Activated CD4-positive, alpha-beta memory T cell treated with anti-CD3 and anti-CD28 coated beads for 36 hours (primary cell): ENCODE measurements at places on chromosomes 16 and 17. TPM values are rescaled to one million over a fixed set of nuclear protein-coding genes. Genes with fewer than 3 reads are reported as not detected.

DNA sequence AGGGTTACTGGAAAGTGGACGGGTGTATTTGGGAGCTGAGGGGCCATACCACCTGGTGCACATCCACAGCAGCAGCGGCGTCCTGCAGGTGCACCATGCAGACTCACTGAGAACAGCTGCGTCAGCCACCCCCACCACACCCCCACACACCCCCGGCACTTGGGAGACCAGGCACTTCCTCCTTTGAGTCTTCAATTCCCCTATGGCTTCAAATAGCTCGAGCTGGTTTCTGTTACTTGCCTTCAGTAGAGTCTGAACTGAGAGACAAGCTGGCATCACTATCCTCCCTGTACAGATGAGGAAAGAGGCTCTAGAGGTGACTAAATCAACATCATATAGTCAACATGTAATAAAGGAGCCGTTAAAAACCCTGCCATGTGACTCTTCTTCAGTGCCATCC is 15.4 kb downstream of the CUEDC1 start:
- peak; percentile 41 for DNase-seq
- H3K36me3 ChIP-seq: no peaks in the 10 kb centered on the region
- H3K4me1 ChIP-seq: peaks cover 19% of the 10 kb centered on the region
- no peak overlapping the region for H3K27ac ChIP-seq
- H3K4me3 ChIP-seq: no peak overlapping the region

DNA sequence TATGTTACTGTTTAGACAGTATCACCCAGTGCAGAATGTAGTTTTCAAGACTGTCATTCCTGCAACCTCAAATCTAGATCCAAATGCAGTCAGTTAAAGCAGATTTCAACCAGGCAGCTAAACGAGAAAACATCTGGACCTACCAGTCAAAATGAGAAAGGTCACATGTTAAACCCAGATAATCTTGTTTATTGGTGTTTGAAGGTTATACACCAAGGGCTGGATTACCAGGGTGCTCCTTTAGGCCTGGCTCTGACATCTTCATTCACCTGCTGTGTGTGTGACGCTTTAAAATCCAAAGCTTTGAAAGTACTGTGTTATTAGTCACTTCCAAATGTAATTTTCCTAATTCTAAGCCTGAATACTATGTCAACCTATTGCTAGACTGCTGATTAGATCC is 54.9 kb downstream of the IKZF3 start:
- no peak overlapping the region for H3K4me3 ChIP-seq
- no peak for DNase-seq
- no peaks in the 10 kb centered on the region for H3K27me3 ChIP-seq
- peaks cover 70% of the 10 kb centered on the region for H3K4me1 ChIP-seq
- H3K36me3 ChIP-seq: peaks cover 25% of the 10 kb centered on the region
- no peak overlapping the region for H3K27ac ChIP-seq

DNA sequence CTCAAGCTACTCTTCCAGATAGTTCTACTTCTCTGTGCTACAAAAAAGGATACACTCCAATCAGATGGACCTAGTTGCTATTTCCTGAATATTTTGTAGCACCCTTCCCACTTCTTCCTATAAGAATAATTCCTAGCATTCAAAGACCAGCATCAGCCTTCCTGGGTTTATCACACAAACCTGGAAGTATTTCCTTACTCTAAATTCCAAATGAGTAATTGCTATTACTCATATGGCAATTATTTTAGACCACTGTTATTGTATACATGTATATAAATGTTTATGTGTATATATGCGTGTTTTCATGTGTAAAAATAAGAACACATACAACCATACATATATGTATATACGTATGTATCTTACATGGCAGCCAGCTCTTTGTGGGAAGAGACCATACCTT is 130.6 kb downstream of the MYO1D start:
- no peak overlapping the region for H3K27ac ChIP-seq
- H3K4me1 ChIP-seq: no peaks in the 10 kb centered on the region
- H3K27me3 ChIP-seq: no peaks in the 10 kb centered on the region
- H3K4me3 ChIP-seq: no peak overlapping the region

DNA sequence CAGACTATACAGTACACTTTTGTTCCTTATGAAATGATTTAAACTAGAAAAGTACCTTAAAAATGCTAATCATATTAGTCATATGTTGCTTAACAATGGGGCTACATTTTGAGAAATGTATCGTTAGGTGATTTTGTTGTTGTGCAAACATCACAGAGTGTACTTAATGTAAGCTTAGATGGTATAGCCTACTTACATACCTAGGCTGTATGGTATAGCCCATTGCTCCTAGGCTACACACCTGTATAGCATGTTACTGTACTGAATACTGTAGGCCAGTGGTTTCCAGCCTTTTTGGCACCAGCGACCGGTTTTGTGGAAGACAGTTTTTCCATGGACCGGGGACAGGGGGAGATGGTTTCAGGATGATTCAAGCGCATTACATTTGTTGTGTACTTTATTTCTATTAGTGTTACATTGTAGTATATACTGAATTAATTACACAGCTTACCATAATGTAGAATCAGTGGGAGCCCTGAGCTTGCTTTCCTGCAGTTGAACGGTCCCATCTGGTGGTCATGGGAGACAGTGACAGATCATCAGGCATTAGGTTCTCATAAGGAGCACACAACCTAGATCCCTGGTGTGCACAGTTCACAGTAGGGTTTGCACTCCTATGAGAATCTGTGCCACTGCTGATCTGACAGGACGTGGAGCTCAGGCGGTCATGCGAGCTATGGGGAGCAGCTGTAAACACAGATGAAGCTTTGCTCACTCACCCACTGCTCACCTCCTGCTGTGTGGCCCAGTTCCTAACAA is 35.0 kb upstream of the MRC2 start:
- H3K4me1 ChIP-seq: no peaks in the 10 kb centered on the region
- no peak for DNase-seq
- H3K36me3 ChIP-seq: peaks cover 30% of the 10 kb centered on the region

DNA sequence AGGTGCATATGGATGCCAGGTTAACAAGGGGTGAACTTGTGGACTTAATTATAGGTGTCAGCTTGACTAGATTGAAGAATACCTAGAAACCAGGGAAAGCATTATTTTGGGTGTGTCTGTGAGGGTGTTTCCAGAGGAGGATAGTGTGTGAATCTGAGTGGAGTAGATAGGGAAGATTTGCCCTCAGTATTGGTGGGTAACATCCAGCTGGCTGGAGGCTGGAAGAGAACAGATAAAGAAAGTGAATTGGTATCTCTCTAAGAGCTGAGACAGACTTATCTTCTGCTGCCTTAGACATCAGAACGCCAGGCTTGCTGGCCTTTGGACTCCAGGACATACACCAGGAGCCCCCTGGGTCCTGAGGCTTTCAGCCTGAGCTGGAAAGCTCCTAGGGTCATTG is 75.2 kb downstream of the CDRT15 start:
- H3K4me3 ChIP-seq: no peak overlapping the region
- no peak for DNase-seq
- H3K36me3 ChIP-seq: peaks cover 10% of the 10 kb centered on the region
- H3K27ac ChIP-seq: no peak overlapping the region

The FOXL1 gene
- total RNA-seq: not detected

DNA sequence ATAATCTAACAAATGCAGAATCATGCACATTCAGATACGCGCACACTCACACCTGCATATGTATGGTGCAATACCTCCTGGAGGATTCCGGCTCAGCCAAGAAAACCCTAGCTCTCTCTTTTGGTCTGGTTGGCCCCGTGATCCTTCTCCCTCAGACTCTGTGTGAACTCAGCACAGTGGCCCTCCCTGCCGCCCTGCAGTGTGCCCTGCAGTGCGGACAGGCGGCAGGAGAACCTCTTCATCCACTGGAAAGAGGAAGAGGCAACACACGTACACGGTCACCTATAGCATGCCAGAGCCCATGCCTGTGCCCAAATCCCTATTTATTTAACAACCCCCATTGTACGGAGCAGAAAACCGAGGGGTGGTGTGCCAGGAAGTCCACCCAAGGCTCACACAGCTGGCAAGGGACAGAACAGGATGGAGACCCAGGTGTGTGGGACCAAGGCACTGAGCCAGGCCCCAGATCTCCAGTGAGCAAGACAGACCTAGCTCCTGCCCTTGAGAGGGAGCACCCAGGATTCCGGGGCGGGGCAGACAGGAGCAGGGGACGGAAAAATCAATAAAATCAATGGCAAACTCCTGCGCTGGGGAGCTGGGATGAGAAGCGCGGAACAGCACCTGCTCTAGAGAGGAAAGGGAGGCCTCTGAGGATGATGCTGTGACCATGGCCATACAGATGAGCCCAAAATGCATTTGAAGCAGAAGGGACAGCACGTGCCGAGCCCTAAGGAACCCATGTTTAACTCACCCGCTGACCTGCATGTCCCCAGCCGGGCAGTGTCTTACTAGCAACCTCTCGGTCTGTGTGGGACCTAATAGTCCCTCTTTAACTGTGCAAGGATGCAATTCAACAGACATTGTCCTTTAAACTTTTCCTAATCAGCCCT is 54.7 kb upstream of the CIBAR2 start:
- H3K4me1 ChIP-seq: no peaks in the 10 kb centered on the region
- H3K27ac ChIP-seq: no peak overlapping the region
- no peaks in the 10 kb centered on the region for H3K36me3 ChIP-seq

GRCh38 chr17:4934173-4934979 is 2.3 kb downstream of the GP1BA start:
- H3K36me3 ChIP-seq: peaks cover 20% of the 10 kb centered on the region
- H3K4me3 ChIP-seq: peak overlapping the region; percentile 14
- H3K4me1 ChIP-seq: peaks cover 24% of the 10 kb centered on the region
- H3K27ac ChIP-seq: no peak overlapping the region
- DNase-seq: peak; percentile 31

The SOX8 gene
- 2.0 TPM for total RNA-seq

The CCL14 gene
- not detected for total RNA-seq

- no peaks in the 10 kb centered on the region for H3K27me3 ChIP-seq
- peak overlapping the region; percentile 49 for H3K4me3 ChIP-seq
- DNase-seq: peak; percentile 85
These were observed 12.7 kb upstream of the HASPIN start for GRCh38 chr17:3710951-3711383.

The CORO1A gene
- total RNA-seq: 1,027 TPM

GRCh38 chr16:4700380-4700996 is 7.1 kb downstream of the NUDT16L1 start:
- H3K4me3 ChIP-seq: no peak overlapping the region
- no peaks in the 10 kb centered on the region for H3K27me3 ChIP-seq
- peaks cover 6% of the 10 kb centered on the region for H3K4me1 ChIP-seq
- peaks cover 9% of the 10 kb centered on the region for H3K36me3 ChIP-seq
- peak; percentile 46 for DNase-seq
- no peak overlapping the region for H3K27ac ChIP-seq

GRCh38 chr17:78343543-78344201 is 16.2 kb downstream of the SOCS3 start:
- H3K4me3 ChIP-seq: peak overlapping the region; percentile 69
- peak overlapping the region; percentile 92 for H3K27ac ChIP-seq
- no peaks in the 10 kb centered on the region for H3K36me3 ChIP-seq

GRCh38 chr16:80230328-80231120 is 310.3 kb upstream of the DYNLRB2 start:
- peaks cover 7% of the 10 kb centered on the region for H3K27me3 ChIP-seq
- DNase-seq: no peak
- peaks cover 2% of the 10 kb centered on the region for H3K4me1 ChIP-seq
- no peak overlapping the region for H3K27ac ChIP-seq
- H3K4me3 ChIP-seq: no peak overlapping the region
- H3K36me3 ChIP-seq: peaks cover 4% of the 10 kb centered on the region

DNA sequence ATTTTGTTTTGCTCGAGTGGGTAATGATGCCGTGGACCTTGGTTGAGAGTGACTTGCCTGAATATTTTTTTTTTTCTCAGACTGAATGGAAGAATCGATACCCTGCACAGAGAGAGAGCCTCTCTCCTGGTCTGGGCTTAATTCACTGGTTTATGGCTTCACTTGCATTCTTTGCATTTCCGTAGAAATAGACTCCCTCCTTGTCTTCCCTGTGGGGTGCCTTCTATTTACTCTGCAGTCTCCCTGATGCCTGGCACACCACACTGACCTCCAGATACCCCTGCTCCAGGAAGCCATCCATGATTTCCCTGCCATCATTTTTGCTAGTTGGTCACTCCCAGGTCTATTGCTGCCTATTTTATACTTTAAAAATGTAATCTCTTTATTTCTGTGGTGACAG is 238.0 kb downstream of the SNX29 start:
- no peaks in the 10 kb centered on the region for H3K4me1 ChIP-seq
- DNase-seq: no peak
- peaks cover 17% of the 10 kb centered on the region for H3K36me3 ChIP-seq
- no peak overlapping the region for H3K27ac ChIP-seq
- no peak overlapping the region for H3K4me3 ChIP-seq
- H3K27me3 ChIP-seq: no peaks in the 10 kb centered on the region

DNA sequence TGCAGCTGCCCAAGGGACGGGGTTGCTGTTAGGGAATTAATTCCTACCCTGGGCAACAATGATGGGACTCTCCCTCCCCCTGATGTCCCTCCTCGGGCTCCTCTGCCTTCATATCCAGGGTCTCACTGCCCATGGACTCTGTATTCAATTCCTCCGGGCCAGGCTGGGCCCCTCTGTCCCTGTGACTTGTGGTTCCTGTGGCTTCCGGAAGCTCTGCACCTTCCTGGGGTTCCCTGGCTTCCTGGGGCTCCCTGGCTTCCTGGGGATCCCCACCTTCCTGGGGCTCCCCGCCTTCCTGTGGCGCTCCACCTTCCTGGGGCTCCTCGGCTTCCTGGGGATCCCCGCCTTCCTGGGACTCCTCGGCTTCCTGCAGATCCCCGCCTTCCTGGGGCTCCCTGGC is 35.2 kb downstream of the SRL start:
- no peak overlapping the region for H3K27ac ChIP-seq
- DNase-seq: peak; percentile 13
- H3K36me3 ChIP-seq: no peaks in the 10 kb centered on the region
- no peak overlapping the region for H3K4me3 ChIP-seq
- no peaks in the 10 kb centered on the region for H3K27me3 ChIP-seq

The NPIPB13 gene
- total RNA-seq: 11.9 TPM

- no peaks in the 10 kb centered on the region for H3K36me3 ChIP-seq
- no peaks in the 10 kb centered on the region for H3K27me3 ChIP-seq
- no peak overlapping the region for H3K4me3 ChIP-seq
- no peak overlapping the region for H3K27ac ChIP-seq
- no peak for DNase-seq
These were observed 4.8 kb downstream of the DPEP3 start for GRCh38 chr16:67975321-67976105.

- H3K36me3 ChIP-seq: peaks cover 3% of the 10 kb centered on the region
- no peak overlapping the region for H3K4me3 ChIP-seq
- no peak overlapping the region for H3K27ac ChIP-seq
- no peaks in the 10 kb centered on the region for H3K4me1 ChIP-seq
- DNase-seq: no peak
- H3K27me3 ChIP-seq: peaks cover 12% of the 10 kb centered on the region
These were observed 24.8 kb upstream of the ENGASE start for GRCh38 chr17:79049821-79050220.

DNA sequence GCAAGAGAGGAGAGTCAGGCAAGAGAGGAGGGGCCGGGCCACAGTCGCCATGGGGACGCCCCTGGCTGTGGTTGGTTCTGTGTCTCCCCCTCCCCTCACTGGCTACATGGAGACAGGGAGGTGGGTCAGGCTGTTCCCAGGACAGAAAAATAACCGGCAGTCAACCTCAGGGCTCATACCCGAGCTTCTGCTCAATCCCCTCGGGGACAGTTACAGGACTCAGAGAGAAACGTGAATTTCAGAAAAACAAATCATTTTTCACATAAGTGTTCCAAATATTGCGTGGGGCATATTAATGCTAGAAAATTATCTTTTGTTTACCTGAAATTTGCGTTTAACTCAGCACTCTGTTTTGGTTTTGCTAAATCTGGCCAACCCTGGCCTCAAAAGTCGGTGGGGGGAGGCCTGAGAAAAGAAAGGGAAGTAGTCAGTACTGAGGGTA is 22.2 kb upstream of the CPSF4L start:
- no peak for DNase-seq
- no peaks in the 10 kb centered on the region for H3K27me3 ChIP-seq
- no peak overlapping the region for H3K27ac ChIP-seq
- H3K4me3 ChIP-seq: no peak overlapping the region
- no peaks in the 10 kb centered on the region for H3K4me1 ChIP-seq
